Left lobe of liver (tissue), 2 donors: ENCODE measurements at places on chromosomes 11 and 22.
A peak's percentile ranks its signal among the peaks of the same experiment; 100 is the strongest.

- DNase-seq, result no peak
These were observed 30.3 kb upstream of the NAP1L4 start for GRCh38 chr11:3022300-3022967.

- DNase-seq, result no peak
These were observed 10.8 kb downstream of the BLID start for GRCh38 chr11:122105044-122105758.

DNA sequence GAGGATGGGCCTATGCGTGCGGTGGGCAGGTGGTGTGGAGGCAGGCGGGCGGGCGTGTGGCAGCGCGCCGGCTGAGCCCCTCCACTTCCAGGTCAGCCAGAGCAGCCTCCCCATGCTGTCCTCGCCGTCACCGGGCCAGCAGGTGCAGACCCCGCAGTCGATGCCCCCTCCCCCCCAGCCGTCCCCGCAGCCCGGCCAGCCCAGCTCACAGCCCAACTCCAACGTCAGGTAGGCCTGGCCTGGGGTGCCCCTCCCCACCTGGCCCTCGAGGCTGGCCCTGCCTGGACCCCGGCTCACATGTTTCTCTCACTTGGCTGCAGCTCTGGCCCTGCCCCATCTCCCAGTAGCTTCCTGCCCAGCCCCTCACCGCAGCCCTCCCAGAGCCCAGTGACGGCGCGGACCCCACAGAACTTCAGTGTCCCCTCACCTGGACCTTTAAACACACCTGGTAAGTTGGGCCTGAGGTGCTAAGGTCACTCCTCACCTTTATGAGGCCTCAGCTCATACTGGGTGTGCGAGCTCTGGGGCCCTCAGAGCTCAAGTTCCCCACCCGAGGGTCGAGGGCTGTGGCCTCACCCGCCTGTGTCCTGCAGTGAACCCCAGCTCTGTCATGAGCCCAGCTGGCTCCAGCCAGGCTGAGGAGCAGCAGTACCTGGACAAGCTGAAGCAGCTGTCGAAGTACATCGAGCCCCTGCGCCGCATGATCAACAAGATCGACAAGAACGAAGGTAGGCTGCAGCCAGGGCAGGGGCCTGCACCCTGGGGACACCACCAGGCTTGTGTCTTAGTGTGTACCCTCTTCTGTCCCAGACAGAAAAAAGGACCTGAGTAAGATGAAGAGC is 75.3 kb downstream of the MED15 start:
- DNase-seq, result no peak

DNA sequence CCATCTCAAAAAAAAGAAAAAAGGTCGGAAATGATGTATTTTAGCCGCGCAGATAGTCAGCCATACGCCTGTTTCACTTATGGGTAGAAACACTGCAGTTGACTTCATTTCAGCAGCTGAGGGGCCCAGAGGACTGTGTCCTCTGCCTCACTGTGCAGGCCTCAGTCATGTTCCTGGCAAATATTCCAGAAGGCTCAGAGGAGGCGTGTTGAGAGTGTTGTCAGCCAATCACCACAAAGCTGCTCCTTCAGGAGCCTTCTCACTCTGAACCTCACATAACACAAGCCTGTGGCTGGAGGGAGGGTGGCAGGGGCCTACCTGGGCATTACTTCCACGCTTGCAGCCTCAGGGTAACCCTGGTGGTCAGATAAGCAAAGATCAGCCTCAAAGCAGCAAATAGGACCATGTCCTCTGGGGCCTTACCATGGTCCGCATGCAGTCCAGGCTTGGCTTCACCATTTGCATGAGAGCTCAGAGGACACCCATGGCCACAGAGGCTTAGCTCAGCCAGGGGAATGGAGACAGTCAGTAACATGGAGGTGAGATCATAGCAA is 17.3 kb upstream of the TREH start:
- no peak for DNase-seq

DNA sequence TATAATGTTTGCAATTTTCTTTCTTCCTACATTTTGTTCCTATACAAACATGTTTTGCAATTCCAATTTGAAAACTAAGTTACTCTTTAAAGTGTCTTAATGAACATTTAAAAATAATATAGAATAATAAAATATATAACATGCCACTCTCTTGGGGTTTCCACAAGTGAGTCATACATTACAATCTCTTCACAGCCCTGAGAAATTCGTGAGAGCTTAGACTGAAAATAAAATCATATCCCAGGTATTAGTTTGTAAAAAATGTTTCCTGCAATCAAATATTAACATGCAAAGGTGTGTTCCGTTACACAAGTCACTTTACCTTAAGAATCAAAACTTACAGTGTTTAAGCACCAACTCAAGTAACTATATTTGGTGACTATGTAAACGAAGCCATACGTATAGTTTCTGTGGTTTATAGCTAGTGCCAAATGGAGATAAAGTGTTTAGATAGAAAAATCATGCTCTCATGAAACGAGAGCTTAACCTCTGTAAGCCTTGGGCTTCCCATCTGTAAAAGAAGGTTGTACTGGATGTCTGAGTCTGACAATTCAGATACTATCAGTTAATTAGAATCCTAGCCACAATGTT is 253.6 kb upstream of the ANO3 start:
- DNase-seq, result no peak

DNA sequence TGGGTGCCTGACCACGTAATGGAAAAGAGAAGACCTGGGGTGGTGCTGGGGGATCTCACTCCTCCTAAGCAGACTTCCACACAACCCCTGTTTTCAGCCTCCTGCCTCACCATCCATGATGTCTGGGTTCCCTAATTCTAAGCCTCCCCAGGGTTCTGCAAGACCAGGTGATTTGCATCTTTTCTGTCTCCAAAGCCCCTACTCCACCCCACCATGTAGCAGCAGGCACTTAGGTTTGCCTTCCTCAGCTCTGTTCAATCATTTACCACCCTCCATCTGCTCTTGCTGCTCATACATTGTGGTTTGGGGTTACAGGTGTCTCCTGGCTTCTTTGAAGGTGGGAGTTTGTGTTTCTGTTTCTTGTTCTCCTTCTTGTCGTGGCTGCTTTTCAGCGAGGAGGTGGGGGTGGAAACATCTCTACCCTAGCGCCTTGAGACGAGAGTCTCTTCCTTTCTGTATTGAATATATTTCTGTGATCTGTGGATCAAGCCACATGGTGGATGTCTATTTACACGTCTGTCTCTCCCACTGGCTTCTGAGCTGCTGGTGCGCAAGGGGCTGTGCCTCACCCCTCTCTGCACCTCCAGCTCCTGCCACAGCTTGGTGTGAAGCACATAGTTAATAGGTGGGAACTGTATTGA is 6.6 kb upstream of the SSTR3 start:
- DNase-seq, result no peak

DNA sequence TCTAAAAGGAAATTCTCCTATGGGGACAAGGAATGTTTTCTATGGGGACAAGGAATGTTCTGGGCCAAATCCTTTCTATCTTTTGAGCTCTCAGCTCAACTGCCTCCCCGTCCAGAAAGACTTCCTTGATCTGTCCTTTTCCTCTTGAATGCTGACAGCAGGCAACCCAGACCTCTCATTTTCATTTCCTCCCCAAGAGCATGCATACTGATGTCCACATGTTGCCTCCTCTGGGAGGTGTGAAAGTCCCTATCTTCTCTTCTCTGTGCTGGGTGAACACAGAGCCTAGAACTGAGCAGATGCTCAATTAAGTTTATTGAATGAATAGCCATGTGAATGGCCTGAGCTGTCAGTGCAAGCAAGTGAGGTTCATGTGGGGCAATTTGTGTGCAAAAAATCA is 331.9 kb upstream of the NARS2 start:
- DNase-seq, result no peak

GRCh38 chr11:66843776-66844495 is 695 bp downstream of the RCE1 start:
- peak; percentile 47 for DNase-seq
